CD4-positive, alpha-beta T cell (primary cell): ENCODE measurements at places on chromosomes 6 and 20. TPM values are rescaled to one million over a fixed set of nuclear protein-coding genes. Genes with fewer than 3 reads are reported as not detected.
A peak's percentile ranks its signal among the peaks of the same experiment; 100 is the strongest.

DNA sequence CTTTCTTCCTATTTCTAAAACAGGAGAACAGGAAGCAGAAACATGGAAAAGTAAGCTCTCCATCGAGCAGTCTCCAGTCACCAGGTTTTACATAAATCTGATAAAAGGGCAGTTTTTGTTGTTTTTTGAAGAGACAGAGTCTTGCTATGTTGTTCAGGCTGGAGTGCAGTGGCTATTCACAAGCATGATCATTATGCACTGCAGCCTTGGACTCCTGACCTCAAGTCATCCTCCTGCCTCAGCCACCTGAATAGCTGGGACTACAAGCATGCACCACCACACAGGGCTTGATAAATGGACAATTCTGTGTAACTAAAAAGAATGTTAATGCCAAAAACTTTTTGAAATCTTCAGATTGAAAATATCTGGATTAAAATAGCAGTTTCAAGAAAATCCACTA, 23.8 kb downstream of the SAMHD1 start:
- H3K4me3 ChIP-seq = no peak overlapping the region
- no peaks in the 10 kb centered on the region for H3K27me3 ChIP-seq
- DNase-seq = no peak
- H3K27ac ChIP-seq = no peak overlapping the region
- H3K36me3 ChIP-seq = peaks cover 89% of the 10 kb centered on the region
- H3K4me1 ChIP-seq = peaks cover 44% of the 10 kb centered on the region

GRCh38 chr6:21455071-21455470, 138.5 kb upstream of the SOX4 start:
- DNase-seq = no peak
- no peak overlapping the region for H3K4me3 ChIP-seq
- no peaks in the 10 kb centered on the region for H3K36me3 ChIP-seq
- no peaks in the 10 kb centered on the region for H3K27me3 ChIP-seq
- H3K27ac ChIP-seq = no peak overlapping the region

GRCh38 chr6:51678905-51679620, 408.4 kb downstream of the PKHD1 start:
- no peaks in the 10 kb centered on the region for H3K4me1 ChIP-seq
- H3K4me3 ChIP-seq = no peak overlapping the region

DNA sequence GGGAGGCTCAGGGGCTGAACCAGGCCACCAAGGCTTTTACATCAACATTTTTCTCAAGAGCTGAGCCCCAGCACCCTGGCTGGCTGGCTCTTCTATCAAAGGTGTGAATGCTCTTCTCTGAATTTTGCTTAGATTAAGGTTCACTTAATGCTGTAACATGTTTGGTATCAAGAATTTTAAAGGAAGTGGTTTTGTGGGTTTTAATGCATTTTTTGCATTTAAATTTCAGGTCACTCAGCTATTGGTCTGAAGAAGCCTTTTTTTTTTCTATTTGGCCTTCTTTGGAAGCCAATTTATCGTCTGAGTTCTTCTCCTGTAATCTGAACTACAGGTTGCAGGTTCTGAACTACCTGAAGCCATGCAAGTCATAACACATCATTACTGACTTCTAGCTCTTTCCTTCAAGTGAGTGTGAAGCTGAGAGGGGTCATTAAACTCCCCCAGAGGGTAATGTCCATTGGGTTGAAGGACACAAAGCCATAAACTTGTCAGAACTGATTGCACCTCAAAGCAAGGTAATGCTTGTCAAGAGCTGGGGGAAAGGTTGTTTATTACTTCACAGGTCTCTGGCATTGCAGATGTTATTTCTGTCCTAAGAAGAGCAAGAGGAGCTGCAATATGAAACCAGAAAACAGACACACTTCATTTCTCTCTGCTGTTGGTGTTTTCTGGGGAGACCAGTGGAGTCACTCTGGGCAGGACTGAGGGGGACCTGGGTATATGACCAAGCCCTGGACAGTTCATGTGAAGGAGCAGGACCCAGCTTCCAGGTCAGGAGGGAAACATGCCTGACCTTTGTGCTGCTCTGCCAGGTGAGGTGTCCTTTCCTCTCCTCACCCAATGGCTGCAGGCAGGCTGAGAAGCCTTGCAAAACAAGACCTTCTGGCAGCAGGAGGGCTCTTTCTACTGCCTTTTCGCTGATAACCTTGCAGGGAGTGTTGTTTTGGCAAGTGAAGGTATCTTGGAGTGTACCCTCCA, 26.1 kb upstream of the NEDD9 start:
- no peaks in the 10 kb centered on the region for H3K36me3 ChIP-seq
- no peak overlapping the region for H3K4me3 ChIP-seq
- peak overlapping the region; percentile 44 for H3K27ac ChIP-seq
- peak; percentile 26 for DNase-seq

DNA sequence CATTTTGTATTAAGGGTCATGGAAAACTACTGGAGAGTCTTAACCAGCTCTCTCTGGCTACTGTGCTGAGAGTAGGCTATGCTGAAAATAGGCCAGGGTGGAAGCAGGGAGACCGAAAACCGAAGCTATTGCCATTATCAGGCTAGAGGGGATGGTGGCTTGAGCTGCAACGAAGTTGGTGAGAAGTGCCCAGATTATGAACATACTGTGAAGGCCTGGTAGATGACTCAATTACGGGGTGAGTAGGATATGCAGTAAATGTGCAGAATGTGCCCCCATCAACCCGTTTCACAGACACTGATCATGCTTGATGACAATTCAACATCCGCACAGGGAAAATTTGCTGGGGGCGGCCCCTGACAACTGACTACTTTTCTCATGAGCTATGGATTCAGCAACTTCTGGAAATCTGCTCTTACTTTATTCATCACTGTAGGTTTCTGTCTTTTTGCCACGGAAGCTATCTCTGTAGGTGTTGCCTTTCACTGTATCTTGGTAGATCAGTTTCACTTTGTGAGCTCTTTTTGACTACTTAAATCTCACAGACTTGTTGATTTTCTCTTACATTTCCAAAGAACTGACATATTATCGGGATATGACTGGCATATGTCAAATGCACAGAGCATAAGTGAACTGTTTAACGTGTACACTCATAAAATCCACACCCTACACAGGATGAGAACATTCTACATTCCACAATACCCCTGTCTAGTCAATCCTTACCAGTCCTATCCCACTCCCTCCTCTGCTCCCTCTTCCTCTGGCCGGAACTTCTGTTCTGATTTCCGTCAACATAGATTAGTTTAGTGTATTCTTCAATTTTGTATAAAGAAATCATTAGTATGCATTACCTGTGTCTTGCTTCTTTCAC, 15.5 kb upstream of the MEP1A start:
- H3K27me3 ChIP-seq = no peaks in the 10 kb centered on the region
- no peak overlapping the region for H3K27ac ChIP-seq
- H3K36me3 ChIP-seq = no peaks in the 10 kb centered on the region
- DNase-seq = no peak
- no peaks in the 10 kb centered on the region for H3K4me1 ChIP-seq
- no peak overlapping the region for H3K4me3 ChIP-seq

PHACTR3 gene
- total RNA-seq = not detected
